ENCODE measurements at places on chromosomes 2 and 18.

- DNase-seq = no peak
Observed at GRCh38 chr2:11080253-11081115, 74.8 kb upstream of the SLC66A3 start.

DNA sequence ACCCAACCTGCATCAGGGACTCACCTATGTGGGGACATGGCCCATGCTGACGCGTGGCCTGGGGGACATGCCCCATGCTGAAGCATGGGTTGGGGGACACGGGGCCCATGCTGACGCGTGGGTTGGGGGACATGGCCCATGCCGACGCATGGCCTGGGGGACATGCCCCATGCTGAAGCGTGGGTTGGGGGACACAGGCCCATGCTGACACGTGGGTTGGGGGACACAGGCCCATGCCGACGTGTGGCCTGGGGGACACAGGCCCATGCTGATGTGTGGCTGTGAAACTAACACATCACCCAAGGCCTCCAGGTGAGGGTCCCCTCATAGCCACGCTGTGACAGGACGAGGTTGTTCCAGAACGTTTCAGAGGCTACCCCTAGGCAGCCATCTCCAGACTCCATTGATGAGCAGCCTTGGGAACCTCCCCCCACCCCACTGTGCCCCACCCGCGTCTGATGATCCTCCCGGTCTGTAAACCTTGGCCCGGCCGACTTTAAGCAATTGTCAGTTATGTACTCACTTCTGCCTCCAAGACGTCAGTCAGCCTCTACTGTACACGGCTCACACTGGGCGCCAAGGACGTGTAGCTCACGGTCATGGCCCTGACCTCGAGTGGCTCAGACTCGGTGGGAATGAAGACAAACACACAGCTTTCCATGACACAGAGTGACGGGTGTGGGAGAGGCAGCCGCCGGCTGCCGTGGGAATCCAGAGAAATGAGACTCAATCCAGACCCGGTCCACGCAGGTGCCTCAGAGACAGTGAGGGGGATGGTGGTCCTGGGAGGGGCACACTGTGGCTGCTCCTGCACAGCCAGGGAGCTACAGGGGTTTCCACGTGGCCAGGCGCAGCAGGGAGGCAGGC, 50.2 kb upstream of the SLC66A3 start:
- no peak for DNase-seq

- DNase-seq = no peak
Observed at GRCh38 chr2:143473216-143473615, 344.0 kb downstream of the ARHGAP15 start.

- DNase-seq = peak; percentile 55
Observed at GRCh38 chr2:16320716-16321115, 344.9 kb downstream of the CYRIA start.

DNA sequence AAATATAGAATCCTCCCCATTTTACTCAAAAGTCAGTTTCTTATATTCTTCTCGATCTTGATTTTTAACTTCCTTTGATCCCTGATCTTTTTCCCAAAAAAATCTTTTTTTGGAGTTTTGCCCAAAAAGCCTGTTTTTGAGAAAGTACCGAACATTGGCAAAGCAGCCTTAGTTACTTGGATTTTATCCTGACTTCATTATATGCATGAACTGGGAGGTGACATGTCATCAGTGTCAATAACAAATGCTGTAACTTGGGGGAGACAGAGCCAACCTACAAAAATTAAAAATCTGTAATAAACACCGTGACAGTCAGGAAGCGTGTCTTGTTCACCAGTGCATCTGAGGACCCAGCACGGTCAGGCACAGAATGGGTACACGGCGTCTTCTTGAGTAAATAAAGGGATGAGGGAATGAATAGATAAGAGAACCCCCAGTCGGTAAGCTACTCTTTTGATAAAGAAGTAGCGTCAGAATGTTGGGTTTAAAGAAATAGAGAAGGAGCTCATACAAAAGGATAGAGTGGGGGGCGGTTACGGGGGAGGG, 24.9 kb downstream of the TRAPPC12 start:
- no peak for DNase-seq

- no peak for DNase-seq
Observed at GRCh38 chr2:195636890-195637289, 20.1 kb upstream of the SLC39A10 start.

- no peak for DNase-seq
Observed at GRCh38 chr2:134014196-134014960, 239.5 kb upstream of the MGAT5 start.

- DNase-seq = no peak
Observed at GRCh38 chr2:11852526-11853196, 106.2 kb downstream of the LPIN1 start.

GRCh38 chr2:232094883-232095282, 133.4 kb downstream of the DIS3L2 start:
- no peak for DNase-seq

GRCh38 chr2:9294764-9295163, 88.2 kb downstream of the ASAP2 start:
- no peak for DNase-seq

GRCh38 chr18:275486-275885, 7.6 kb upstream of the THOC1 start:
- DNase-seq = peak; percentile 19

GRCh38 chr2:105883911-105884694, 139.4 kb downstream of the NCK2 start:
- DNase-seq = no peak

- DNase-seq = no peak
Observed at GRCh38 chr2:115219296-115219695, 776.9 kb downstream of the DPP10 start.

DNA sequence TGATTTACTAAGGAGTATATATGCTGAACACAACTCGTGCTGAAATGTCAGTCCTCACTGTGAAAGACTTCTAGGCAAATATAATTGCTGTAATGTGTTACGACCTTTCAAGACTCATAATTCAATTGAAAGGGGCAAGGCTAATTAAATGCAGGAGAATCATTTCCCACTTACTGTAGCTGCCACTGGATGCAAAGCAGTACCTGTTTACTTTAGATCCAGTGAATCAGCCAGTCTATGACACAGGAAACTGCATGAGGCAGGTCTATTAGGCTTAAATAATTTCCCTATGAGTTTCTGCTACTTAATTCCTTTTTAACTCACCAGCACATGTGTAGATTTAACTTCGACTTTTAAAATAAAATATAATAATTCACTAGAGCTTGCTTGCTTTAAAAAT, 125.6 kb downstream of the CTNNA2 start:
- no peak for DNase-seq

- DNase-seq = no peak
Observed at GRCh38 chr2:134273256-134273983, 19.5 kb downstream of the MGAT5 start.

DNA sequence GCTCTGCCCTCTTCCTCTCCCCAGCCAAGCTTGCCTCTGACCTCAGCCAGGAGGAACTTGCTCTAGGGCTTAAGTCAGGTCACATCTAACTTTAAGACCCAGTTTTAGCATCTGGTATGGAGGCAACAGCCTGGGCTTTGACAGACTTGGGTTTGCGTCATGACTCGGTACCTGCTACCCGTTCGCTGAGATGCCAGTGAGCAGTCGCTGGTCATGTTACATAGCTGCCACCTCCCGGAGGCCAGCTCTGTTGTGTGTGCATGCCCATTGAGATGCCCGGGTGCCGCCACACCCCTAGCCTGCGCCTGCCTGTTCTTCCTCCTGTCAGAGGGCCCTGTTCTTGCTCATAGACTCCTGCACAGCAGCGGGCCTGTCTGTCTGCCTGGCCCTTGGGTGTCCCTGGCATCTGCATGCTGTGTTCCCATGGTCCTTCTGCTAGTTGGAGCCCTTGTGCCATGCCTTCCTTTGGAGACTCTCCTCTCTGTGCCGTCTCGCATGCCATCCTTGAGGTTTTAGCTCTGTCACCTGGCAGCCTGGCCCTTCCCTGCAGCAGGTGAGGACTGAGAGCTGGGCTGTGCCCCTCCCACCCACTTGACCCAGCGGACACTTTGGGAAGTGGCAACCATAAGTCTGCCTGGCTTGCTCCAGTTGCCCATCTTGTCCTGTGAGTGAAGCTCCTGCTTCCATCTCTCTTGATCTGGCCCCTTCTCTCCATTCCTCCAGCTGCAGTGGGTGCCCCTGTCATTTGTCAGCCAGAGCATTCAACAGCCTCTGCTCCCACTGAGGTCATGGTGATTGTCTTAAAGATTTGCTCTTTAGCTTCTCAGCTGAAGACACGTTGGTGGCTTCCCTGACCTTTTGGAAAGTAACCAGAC, 24.9 kb downstream of the ASAP2 start:
- no peak for DNase-seq

GRCh38 chr2:169189132-169189531, 119.8 kb downstream of the DHRS9 start:
- no peak for DNase-seq

DNA sequence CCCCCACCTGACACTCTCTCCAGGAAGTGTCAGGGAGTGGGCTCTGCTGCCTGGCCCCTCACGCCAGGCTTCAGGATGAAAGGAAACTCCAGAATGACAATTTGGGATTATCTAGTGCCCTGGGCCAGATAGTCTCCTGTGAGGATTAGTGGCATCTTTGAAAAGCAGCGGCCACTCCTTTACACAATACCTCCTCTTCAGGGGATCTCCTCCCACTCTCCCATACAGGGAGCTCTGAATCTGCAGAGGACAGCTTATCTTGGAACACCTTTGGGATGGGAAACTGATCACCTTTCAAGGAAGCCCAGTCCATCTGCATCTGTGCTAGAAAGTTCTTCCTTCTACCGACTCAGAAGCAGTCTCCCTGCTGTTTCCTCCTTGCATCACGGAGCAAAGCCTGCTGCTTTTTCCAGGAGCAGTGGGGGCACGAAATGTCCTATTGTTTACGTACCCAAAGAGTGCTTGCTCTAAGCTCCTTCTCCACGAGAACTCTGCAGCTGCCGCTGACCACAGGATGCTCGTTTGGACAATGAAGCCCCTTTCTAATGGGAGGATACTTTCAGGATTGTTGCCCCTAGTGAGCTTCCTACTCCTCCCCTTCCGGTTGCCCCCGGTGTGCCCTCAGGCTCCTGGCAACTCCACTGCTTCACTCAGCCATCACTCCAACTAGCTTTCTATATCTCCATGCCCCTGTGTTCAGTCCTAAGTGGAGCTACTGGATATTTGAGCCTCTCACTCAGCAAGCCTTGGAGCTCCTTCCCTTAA, 31.5 kb downstream of the SIX3 start:
- DNase-seq = no peak

- no peak for DNase-seq
Observed at GRCh38 chr2:161708350-161708975, 84.2 kb downstream of the SLC4A10 start.

- no peak for DNase-seq
Observed at GRCh38 chr2:99198103-99198841, 17.3 kb downstream of the MRPL30 start.

DNA sequence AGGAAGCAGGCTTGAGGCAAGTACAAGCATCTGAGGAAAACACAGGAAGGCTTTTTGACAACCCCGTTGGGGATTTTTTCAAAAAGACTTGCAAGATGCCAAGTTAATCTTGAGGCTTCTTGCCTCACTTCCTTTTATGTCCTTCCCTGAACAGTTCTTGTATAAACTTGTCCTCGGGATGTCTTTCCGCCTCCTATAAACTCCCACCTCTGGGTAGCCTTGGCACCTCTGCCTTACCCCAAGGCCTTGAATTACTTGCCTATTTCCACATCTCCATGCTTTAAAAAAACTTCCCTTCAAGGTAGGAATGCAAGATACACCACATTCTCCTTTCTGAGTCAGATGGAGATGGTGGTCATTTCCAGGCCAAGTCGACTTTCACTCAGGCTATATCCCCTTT, 106.4 kb upstream of the RBBP8 start:
- DNase-seq = no peak

DNA sequence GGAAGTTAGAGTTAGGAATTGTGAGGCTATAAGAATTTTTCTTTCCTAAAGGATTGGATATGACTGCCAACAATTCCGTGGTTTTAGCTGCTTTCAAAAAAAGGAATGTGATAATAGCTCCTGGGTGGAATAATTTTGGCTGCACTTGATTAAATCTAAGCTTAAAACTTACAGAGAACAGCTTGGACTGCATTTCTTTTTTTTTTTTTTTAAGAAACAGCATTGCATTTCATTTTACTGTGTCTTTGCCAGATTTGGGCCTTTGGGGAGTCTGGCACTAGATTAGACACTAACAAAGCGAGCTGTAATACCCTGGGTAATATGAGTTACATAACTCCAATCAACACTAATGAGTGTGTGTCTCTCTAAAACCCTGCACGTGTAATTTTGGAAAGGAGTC, 37.8 kb upstream of the ZNF397 start:
- DNase-seq = no peak

DNA sequence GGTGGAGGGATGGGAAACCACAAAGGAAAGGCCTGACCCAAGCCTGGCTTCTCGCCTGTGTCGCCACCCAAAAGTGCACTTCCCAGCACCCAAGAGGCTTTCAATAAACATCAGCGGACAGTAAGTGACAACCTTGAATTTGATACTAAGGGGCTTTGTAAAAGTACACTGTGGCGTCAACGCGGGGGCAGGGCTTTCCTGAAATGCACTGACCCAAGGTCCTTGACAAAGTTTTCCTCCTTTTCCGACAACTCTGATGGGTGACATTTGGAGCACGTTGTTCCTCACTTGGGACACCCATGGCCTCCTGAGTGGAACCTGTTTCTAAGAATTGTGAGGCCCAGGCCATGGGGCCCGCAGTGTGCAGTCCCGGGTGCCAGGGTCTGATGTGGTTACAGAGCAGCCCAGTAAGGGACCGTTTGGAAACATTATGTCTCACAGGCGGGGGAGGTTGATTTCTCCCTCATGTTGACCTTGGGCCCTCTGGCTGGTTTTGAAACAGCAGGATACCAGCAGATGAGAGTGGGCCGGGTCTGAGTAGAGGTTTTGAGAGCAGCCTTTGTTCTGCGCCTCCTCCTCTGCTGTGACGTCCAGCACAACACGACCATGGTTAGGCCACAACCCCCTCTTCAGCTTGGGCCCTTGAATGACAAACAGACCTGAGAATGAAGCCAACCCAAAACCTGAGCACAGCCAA, 2.8 kb upstream of the ZBTB14 start:
- DNase-seq = no peak

DNA sequence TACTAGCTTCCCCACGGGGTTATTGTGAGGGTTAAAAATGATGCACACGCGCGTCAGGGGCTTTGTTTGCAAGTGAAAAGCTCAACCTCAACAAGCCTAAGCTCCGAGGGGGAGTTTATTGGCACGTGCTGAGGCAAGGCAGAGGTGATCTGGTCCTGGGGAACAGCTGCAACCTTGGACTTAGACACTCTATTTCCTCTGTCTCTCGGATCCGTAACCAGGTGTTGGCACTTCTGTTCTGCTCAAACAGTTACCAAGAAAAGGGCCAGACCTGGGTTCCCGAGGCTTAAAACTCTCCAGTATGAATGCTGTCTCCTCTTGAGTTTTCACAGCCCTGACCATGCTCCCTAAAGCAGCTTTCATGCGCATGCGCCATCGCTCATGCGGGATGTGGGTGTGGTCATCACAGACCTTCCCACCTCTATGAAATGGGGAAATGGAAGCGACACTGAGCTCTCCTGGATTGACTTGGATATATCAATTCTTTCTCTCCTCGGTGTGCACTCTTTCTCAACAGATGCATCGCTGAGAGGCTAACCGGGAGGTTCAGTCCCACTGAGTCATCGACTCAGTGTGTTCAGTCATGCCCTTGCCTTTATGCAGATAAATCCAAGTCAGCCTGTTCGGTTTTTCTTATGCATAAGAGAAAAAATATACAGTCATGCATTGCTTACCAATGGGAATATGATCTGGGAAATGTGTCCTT, 19.9 kb upstream of the RAB31 start:
- DNase-seq = no peak

Measured in head of caudate nucleus (tissue), 42 donors.